ENCODE measurements at places on chromosomes 3 and 15.

DNA sequence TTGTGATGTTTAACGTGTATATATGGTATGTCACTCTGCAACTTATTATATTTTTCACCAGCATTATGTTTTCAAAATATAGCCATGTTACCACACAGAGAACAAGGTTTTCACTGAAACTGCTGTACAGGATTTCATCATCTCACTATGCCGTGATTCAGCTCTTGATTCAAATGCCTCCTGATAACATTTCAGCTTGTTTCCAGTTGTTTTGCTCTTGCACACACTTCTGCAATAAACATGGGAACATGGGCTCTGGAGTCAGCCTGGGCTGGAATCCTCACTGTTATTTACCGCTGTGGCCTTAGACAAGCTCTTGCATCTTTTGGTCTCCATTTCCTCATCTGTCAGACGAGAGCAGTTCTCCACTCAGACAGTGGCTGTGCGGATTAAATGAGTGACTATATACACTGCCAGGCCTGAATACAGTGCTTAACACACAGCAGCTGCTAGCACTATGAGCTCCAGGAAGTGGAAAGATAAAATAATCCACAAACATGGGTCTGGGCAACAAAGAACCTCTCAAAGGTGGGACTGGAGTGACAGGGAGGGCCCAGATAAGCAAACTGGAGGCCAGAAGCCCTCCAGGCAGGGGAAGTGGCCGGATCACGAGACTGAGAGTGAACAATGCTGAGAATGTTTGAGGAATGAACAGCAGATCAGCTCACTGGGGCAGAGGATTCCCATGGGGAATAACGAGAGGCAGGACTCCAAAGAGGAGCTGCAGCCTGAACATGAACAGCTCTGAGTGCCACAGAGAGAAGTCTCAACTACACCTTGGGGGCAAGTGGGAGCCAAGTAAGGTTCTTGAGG, 17.7 kb downstream of the NTRK3 start:
- no peaks in the 10 kb centered on the region for H3K27me3 ChIP-seq
- H3K4me1 ChIP-seq, result no peaks in the 10 kb centered on the region
- H3K4me3 ChIP-seq, result no peak overlapping the region
- H3K27ac ChIP-seq, result peak overlapping the region; percentile 76

- H3K27me3 ChIP-seq, result no peaks in the 10 kb centered on the region
- H3K27ac ChIP-seq, result no peak overlapping the region
- no peak overlapping the region for H3K4me3 ChIP-seq
- H3K36me3 ChIP-seq, result no peaks in the 10 kb centered on the region
- H3K4me1 ChIP-seq, result no peaks in the 10 kb centered on the region
- DNase-seq, result no peak
Observed at GRCh38 chr15:29055876-29056275, 170.1 kb downstream of the APBA2 start.

DNA sequence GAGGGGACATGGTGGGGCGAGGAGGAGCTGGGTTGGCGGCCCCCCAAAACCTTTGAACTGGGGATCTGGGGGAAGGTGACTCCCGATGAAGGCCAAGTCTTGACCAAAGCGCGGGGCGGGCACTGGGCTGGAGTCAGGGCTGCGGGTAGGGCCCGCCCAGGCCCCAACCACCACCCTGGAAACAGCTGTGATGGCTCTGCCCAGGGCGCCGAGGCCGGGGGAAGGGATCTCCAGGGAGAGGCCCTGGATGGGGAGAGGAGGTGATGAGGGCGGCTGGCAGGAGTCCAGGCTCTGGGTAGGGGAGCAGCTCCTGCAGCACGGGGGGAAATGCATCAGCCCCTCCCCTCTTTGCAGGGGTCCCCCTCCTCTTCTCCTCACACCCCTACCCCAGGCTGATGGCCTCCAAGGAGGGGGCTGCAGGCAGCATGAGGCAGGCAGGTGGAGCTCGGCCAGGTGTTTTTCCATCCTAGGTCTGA, 5.9 kb upstream of the C15orf39 start:
- DNase-seq, result no peak

GRCh38 chr15:81926981-81927380, 118.8 kb downstream of the MEX3B start:
- no peaks in the 10 kb centered on the region for H3K27me3 ChIP-seq
- H3K36me3 ChIP-seq, result no peaks in the 10 kb centered on the region
- H3K4me1 ChIP-seq, result no peaks in the 10 kb centered on the region
- DNase-seq, result no peak
- no peak overlapping the region for H3K27ac ChIP-seq

DNA sequence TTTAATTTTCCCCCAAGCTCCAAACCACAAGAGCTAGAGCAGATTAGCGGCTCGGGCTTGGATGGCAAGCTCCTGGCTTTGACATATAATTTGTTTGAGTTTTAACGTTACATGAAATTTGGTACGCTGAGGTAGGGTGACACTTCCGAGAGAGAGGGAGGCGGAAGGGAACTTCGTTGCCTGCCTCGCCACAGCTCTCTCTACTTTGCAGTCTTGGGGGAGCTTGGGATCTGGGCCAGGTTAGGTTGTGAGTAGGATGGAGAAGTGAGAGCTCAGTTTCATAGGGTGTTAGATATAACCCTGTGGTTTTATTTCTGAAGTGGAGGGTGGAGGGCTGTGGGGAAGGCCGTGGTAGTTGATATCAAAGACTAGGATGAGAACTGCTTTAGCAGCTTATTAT, 39.7 kb downstream of the LRTM1 start:
- H3K4me3 ChIP-seq, result no peak overlapping the region
- no peaks in the 10 kb centered on the region for H3K4me1 ChIP-seq
- no peaks in the 10 kb centered on the region for H3K36me3 ChIP-seq
- DNase-seq, result no peak
- no peaks in the 10 kb centered on the region for H3K27me3 ChIP-seq

- no peaks in the 10 kb centered on the region for H3K4me1 ChIP-seq
- H3K27me3 ChIP-seq, result no peaks in the 10 kb centered on the region
- H3K4me3 ChIP-seq, result peak overlapping the region; percentile 21
- no peaks in the 10 kb centered on the region for H3K36me3 ChIP-seq
- peak overlapping the region; percentile 99 for H3K27ac ChIP-seq
- DNase-seq, result peak; percentile 73
Observed at GRCh38 chr3:149658744-149659497, 1.1 kb upstream of the WWTR1 start.

DNA sequence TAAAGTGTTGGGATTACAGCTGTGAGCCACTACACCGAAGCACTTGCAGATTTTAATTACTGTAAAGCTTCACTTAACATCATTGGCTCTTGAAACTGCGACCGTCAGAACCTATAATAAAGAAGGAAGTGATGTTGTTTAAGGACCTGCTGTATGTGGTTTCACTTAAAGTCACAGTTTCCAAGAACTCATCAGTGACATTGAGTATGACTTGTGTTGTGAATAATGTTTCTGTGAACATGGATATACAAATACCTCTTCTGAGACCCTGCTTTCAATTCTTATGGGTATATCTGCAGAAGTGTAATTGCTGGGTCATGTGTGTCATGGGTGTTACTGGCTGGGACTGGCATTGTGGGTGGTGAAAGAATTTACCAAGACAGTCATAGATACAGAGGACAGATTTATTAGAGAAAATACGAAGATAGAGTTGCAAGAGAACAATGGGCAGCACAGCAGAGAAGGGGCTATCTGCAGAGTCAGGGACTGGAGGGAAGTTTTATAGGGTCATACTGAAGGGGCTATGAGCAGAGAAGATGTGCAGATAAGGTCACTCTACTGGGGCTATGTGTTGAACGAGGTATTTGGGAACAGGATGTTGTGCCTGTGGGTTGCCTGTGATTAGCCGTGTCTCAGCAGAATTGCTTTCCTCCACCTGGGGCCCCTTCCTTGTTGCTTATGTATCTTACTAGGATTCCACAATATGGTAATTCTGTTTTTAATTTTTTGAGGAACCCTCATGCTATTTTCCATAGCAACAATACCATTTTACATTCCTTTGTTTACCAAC, 4.5 kb downstream of the NDUFB5 start:
- no peak for DNase-seq
- H3K4me1 ChIP-seq, result no peaks in the 10 kb centered on the region
- H3K27me3 ChIP-seq, result no peaks in the 10 kb centered on the region
- no peak overlapping the region for H3K4me3 ChIP-seq
- no peak overlapping the region for H3K27ac ChIP-seq
- no peaks in the 10 kb centered on the region for H3K36me3 ChIP-seq

GRCh38 chr3:34067536-34068051, 269.2 kb downstream of the PDCD6IP start:
- H3K36me3 ChIP-seq, result no peaks in the 10 kb centered on the region
- DNase-seq, result no peak
- H3K4me3 ChIP-seq, result no peak overlapping the region
